Effector CD4-positive, alpha-beta T cell (primary cell): ENCODE measurements at places on chromosomes 7 and 10.

DNA sequence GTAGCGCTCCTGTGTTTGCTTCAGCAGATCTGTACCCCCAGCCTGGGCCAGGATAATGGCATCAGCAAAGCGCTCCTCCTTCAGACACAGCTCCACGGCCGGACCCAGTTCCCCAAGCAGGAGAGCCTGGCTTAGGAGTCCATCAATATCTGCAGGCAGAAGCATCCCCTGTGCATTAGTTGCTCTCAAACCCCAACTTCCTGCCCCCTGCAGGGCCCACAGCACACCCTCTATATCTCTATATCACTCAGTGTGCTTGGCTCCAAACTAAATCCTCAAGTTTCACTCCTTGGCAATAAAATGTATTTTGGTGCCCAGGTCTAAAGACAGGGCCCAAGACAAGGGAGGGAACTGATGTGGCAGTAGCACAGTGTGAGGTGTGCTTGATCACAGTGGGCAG, 21.6 kb downstream of the SEC31B start:
- no peak for DNase-seq

- DNase-seq, result no peak
These were observed 263.1 kb downstream of the CREB5 start for GRCh38 chr7:28675429-28675828.

GRCh38 chr10:992871-993270, 4.6 kb downstream of the GTPBP4 start:
- DNase-seq, result no peak

DNA sequence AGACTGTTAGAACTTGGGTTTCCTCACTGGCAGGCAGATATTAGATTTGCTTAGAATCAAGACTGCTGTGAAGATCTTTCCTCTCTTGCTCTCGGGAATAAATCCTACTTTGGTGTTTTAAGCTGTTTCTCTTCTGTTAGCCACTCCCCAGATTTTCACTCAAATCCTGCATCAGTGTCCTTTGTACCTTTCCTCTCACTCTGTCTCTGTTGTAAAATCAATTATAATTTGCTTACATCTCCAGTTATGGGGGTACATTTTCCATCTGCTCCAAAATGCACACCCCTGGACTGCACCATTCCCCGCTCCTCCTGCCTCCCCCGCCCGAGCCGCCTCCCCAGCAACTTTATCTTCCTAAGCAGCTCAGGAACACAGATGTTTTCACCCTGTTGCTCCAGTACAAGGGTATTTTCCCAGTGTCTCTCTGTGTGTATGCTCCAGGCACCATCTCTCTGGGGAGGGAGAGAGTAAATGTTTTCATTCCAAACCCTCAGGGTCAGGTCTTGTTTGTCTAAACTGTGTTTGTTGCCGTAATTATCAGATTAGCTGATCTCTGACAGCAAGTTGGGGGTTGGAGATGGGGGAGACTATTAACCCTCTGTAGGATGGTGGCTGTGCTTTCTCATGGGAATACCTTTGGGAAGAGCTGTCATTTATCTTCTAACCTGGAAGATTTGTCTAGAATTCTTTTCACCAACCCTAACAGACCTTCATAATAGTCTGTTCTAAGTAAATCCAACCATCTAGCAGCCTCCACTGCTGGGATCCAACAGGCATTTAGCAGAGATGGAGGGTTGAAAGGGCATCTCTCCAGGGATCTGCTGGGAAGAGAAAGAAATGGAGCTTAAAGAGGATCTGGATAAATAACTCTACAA, 20.4 kb upstream of the GOT1 start:
- DNase-seq, result no peak

GRCh38 chr10:120746001-120746777, 105.0 kb upstream of the WDR11 start:
- DNase-seq, result no peak
